NCI-H187 treated with DMSO at 0.1 percent for 48 hours (cell line): ENCODE measurements at places on chromosomes 3 and 15.

- DNase-seq, result no peak
Observed at GRCh38 chr3:105862217-105862616, 6.6 kb downstream of the CBLB start.

- no peak for DNase-seq
Observed at GRCh38 chr3:59451800-59452746, 402.2 kb upstream of the CFAP20DC start.

DNA sequence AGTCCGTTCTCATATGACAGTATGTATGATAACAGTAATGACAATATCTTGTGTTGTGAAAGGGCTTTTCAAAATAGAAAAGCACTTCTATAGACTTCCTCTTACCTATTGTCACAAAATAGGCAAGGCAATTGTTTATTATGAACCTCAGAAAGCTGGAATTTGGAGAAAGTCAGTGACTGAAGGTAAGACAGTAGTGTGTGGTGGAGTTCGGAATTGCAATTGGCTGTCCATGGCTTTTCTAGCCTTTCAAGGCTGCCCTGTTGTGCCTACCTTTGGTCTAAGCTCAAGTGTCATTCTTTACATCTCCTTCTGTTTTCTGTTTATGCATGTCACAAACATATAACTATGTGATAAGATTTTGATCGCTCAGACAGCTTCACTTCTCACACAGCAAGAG, 219.3 kb upstream of the NR2E3 start:
- DNase-seq, result no peak

DNA sequence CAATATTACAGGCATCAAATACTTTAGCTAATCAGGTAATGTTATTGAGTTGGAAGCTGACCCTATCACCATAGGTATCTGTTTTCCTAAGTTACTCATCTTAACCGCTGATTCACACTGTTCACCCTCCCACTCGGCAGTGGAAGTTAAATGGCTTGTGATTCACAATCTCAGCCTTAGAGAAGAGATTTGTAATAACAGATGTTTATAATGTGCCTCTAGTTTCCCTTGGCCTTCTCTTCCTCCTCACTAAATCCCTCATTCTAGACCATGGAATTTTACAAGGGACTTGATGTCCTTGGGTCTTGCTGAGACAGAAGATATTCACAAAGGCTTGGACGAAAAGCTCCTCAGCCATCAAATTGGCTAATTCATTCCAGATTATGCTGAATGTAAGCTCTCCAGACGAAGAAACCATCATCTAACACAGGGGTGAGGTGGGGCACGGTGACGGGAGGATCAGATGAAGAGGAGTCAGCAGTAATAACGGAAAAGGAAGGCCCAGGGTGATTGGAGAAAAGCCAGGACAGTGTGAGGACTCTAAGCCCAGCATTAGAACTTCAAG, 931.7 kb downstream of the MCTP2 start:
- DNase-seq, result no peak

- no peak for DNase-seq
Observed at GRCh38 chr3:13057282-13058040, 15.8 kb downstream of the IQSEC1 start.

- DNase-seq, result no peak
Observed at GRCh38 chr3:46901591-46902187, 24.2 kb downstream of the PTH1R start.

DNA sequence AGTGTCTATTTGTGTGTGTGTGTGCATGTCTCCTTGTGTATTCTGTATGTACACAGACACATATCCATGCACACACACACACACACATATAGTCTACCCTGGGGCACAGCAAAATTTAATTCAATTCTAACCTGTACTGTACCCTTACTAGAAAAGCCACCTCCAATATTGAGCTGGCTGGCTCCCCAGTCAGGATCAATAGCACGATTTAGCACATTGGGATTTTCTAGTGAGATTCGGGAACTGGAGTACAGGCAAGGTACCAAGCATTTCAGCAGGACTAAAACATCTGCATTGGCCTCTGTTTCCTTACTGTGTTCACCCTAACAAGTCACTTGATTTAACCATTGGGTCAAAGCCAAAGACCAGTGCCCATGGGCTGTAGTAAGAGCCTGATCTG, 13.2 kb downstream of the FSTL1 start:
- no peak for DNase-seq

- no peak for DNase-seq
Observed at GRCh38 chr15:86021281-86022264, 58.1 kb upstream of the AGBL1 start.

- DNase-seq, result no peak
Observed at GRCh38 chr3:11539677-11540076, 104.0 kb downstream of the VGLL4 start.

- no peak for DNase-seq
Observed at GRCh38 chr15:99187936-99188335, 61.4 kb downstream of the TTC23 start.

DNA sequence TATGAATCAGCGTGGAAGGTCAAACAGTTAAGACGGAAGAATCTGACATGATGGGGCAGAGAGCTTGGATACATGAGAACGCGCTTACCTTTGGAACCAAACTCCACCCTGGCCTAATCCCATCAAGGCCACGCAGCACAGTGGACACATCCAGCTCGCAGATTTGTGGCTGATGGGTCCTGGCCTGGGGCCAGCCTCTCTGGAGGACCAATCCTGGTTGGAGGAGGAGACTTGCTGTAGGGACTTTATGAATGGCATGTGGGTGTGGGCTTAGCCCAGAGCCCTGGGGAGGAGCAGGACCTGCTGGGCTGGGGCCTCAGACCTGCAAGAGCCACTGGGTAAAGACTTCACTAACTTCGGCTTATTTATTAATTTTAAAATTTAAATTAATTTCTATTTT, 73.4 kb upstream of the ANKRD34C start:
- no peak for DNase-seq

- DNase-seq, result no peak
Observed at GRCh38 chr3:143120716-143121240, 1.2 kb downstream of the CHST2 start.

DNA sequence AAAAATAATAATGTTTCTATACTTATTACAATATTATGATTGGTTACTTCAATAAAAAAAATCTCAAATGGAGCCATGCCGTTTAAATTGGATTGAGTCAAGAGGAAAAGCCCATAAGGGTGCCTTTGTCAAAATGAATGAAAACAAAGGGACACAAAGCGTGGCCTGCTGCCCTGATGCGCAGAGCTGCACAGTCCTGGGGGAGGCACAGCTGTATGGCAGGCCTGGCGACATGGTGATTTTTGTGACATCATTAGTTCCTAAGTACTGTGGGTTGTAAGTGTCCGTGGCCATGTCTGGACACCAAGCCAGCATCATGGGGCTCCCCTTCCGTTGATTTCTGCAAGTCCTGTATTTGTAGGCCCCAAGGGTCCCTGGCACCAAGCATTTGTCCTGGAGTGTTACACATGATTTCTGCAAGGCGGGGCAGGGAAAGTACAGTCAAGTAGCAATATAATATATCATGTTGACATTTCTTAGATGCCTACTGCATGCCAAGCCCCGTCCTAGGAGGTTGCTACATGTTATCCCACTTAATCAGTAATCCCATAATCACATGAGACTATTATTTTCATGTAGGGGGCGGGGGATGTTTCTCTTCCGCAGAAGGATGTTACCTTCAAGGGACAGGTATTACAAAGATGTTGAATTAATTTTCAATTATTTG, 59.7 kb downstream of the GHSR start:
- no peak for DNase-seq

- DNase-seq, result no peak
Observed at GRCh38 chr3:184800349-184800930, 11.5 kb upstream of the VPS8 start.

- DNase-seq, result no peak
Observed at GRCh38 chr3:4939276-4939675, 40.0 kb upstream of the BHLHE40 start.

DNA sequence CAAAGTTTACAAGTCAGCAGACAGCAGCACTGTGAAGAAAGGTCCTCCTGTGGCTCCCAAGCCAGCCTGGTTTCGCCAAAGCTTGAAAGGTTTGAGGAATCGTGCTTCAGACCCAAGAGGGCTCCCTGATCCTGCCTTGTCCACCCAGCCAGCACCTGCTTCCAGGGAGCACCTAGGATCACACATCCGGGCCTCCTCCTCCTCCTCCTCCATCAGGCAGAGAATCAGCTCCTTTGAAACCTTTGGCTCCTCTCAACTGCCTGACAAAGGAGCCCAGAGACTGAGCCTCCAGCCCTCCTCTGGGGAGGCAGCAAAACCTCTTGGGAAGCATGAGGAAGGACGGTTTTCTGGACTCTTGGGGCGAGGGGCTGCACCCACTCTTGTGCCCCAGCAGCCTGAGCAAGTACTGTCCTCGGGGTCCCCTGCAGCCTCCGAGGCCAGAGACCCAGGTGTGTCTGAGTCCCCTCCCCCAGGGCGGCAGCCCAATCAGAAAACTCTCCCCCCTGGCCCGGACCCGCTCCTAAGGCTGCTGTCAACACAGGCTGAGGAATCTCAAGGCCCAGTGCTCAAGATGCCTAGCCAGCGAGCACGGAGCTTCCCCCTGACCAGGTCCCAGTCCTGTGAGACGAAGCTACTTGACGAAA, 24.2 kb downstream of the STARD5 start:
- no peak for DNase-seq

DNA sequence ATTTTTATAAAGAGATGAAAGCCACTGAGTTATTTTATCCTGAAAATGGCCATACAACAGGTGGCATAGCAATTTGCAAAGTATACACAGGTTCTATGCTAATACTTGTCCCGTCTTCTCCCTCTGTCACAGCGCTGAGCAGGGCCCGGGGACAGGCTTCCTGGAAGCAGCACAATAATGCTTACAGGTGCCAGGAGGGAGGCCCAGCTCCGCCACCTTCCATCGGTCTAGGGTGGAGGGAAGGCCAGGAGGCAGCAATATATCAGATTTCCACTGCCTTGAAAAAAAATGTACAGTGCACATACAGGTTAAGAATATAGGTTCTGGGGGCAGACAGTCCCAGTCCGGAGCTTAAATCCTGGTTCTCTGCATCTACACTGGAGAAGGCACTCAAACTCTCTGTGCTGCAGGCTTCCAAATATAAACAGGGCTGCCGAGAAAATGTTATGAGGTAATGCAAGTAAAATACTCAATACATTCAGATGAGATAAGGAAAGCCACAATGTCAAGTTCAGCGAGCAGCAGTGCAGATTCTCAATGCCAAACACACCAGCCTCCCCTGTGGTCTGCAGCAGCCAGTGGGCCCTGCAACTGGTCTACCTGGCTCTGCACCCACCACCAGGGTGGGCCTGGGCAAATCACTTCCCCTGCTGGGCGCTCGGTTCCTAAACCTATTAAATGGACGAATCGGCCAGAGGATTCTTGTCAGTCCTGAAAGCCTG, 189.6 kb downstream of the XXYLT1 start:
- DNase-seq, result no peak

- DNase-seq, result no peak
Observed at GRCh38 chr3:181691901-181692300, 19.8 kb upstream of the SOX2 start.

GRCh38 chr3:125192190-125193035, 20.1 kb downstream of the SLC12A8 start:
- DNase-seq, result no peak

- no peak for DNase-seq
Observed at GRCh38 chr3:126834596-126835471, 130.8 kb downstream of the CHCHD6 start.

DNA sequence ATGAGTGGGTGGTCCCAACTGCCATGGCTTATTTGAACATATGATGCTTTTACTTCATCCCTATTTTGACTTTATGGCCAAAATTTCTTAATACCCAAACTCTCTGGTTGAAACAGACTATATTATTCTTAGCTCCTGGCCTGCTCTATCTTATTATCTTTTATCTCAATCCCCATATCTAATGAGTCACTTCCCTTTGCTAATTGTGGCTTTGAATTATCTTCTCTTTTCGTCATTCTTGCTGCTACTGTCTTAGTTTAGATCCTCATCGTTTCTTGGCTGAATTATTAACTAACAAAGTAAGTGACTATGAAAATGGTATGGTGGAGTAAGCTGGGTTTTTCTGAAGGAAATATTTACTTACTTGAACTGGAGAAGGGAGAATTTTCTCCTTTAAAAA, 28.2 kb upstream of the DNAJC19 start:
- no peak for DNase-seq

GRCh38 chr3:120200493-120201235, 84.4 kb downstream of the GPR156 start:
- DNase-seq, result no peak

GRCh38 chr15:56086566-56086965, 93.2 kb upstream of the NEDD4 start:
- no peak for DNase-seq

DNA sequence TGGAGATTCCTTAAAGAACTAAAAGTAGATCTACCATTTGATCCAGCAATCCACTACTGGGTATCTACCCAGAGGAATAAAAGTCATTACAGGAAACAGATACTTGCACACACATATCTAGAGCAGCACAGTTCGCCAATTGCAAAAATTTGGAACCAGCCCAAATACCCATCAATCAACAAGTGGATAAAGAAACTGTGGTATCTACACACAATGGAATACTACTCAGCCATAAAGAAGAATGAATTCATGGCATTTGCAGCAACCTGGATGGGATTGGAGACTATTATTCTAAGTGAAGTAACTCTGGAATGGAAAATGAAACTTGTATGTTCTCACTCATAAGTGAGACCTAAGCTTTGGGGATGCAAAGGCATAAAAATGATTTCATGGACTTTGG, 23.8 kb downstream of the SLC7A14 start:
- no peak for DNase-seq

GRCh38 chr15:63035253-63035652, 7.3 kb upstream of the TPM1 start:
- no peak for DNase-seq

DNA sequence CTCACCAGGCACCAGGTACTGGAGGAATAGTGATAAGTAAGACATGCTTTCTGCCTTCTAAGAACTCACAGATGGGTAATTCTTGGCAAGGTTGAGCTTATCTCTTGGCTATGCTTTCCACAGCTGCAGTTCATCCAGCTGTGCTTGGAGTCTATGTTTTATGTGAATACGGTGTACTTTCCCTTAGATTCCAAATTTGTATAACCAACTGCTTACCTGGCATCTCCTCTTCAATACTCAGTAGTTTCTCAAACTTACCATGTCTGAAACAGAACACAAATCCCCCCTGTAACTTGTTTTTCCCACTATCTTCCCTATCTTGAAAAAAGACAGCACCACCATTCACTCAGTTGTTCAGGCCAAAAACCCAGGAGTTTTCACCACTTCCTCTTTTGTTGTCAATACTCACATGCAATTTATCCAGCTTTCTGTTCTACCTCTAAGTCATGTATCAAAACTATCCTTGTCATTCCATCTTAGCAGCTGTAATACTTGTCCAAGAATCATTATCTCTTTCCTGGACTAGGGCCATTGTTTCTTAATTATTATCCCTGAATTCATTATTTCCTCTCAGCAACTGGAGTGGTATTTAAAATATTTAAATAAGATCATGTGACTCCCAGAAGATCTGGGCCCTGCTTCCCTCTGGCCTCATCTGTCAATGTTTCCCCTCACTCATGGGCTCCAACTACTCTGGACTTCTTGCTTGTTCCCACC, 32.6 kb downstream of the COL6A5 start:
- DNase-seq, result no peak

GRCh38 chr3:12984023-12984823, 89.0 kb downstream of the IQSEC1 start:
- no peak for DNase-seq

GRCh38 chr3:56836276-56837163, 34.8 kb upstream of the ARHGEF3 start:
- DNase-seq, result no peak

- DNase-seq, result no peak
Observed at GRCh38 chr15:48722764-48723661, 77.5 kb upstream of the FBN1 start.
